Right ventricle myocardium superior (tissue), 1 donor: ENCODE measurements at places on chromosomes 16 and 17.

DNA sequence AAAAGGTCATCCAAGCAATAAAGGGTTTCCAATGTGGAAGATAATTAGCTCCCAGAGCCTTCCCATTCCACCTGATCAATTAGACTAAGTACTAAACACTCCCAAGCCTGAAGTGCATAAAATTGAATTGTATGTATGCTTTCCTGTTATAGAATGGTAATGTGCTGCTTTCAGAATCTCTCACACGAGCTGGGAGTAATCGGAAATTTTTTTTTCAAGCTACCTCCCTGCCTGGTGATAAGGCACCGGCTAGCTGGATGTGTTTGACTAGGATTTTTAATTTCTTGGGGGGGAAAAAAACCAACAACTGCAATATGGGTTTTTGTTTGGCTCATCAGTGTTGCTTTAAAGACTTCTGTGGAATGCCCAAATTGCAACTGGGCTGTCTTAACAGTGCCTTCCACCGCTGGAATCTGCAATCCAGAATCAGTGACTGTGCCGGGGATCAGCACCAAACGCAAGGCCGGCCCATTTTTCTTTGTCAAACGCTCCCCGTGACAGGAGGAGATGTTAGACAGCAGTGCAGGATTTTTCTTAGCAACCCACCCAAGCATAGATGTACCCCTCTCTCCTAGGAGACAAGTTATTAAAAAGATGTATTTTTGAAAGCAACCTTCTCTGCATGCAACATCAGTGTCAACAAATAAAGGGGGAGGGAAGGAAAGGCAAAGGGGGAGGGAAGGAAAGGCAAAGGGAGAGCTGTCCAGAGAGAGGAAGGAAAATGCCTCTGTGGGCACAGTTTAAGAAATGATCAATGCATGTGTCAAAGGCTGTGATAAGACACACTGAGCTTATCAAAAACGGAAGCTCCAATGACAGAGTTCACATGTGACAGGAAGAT lies 387.2 kb downstream of the NPIPA8 start:
- DNase-seq, result no peak

DNA sequence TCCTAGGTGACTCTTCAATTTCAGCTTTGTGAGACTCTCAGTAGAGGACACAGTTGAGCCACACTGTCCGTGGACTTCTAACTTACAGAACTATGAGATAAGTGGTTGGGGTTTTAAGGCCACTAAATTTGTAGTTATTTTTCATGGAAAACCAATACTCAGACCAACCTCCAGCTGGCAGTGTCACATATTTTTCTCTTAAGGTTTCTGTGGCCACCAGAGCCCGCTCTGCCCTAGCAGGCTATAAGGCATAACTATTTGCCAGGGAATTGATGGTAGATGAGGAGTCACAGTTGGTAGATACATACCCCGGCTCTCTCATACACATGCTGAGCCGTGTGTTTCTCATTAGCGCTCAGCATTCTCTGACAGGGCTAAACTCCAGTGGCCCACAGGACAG lies 336.8 kb upstream of the MON1B start:
- DNase-seq, result no peak

GRCh38 chr17:73754886-73755400 lies 110.7 kb upstream of the SDK2 start:
- no peak for DNase-seq

GRCh38 chr16:1163567-1164055 lies 10.7 kb downstream of the CACNA1H start:
- DNase-seq, result no peak

- no peak for DNase-seq
These were observed 1.4 kb downstream of the OSBPL7 start for GRCh38 chr17:47820033-47820789.

GRCh38 chr16:582614-583331 lies 7.1 kb upstream of the RAB40C start:
- no peak for DNase-seq

DNA sequence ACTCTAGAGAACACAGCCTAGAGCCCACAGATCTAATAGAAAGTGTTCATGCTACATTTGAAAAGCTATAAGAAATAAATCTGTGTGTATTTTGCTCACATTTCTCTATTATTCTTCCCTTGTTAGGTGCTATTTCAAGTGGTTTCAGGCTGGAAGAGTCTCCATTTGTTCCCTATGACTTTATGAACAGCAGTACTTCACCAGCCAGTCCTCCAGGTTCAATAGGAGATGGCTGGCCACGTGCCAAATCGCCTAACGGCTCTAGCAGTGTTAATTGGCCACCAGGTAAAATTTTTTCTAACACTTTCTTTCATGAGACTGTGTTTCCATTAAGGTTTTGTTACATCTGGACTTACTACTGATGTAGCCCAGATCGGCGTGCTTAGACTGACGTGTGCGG lies 30.7 kb upstream of the SLC5A11 start:
- DNase-seq, result no peak

DNA sequence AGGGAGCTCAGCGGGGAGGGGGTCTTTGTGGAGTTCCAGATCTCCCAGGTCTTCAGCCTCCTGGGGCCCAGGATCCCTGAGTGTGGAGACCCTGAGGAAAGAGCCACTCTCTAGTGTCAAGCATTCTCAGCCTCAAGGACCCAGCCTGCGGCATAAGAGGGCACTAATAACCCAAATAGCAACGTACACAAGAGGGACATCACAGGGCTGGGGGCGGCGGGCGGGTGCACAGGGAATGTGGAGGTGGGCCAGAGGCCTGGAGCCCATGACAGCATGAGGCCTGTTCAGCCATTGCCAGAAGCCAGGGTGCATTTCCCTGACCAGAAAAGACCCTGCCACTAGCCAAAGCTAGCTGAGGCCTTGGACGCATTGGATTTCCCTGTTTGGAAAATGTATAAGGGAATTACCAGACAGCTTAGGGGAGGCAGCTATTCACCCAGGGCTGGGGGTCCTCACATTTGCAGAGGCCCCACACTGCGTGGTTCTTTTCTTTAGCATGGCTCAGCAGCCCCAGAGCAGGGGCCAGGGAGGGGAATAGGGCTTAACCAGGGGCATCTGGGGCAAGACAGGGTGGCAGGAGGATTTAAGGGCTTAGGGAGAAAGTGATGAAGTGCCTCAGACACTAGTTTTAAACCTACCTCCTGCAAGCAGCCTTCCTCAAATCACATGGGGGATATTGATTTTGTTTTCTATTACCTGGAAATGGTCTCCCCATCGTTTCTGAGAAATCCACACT lies 13.5 kb upstream of the ALOX15B start:
- DNase-seq, result no peak

DNA sequence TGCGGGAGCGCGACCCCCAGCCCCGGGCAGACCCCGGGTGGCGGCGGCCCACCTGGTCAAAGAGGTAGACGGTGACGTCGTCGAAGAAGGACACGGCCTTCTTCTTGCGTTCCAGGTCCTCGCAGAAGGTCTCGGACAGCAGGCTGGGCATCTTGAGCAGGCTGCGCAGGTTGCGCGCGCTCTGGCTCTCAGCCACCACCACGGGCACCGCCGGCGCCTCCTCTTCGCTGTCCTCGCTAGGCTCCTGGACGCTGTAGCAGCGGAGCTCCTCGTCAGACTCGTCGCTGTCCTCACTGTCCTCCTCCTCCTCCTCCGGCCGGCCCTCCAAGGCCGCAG lies 45.2 kb upstream of the PVALEF start:
- DNase-seq, result no peak

DNA sequence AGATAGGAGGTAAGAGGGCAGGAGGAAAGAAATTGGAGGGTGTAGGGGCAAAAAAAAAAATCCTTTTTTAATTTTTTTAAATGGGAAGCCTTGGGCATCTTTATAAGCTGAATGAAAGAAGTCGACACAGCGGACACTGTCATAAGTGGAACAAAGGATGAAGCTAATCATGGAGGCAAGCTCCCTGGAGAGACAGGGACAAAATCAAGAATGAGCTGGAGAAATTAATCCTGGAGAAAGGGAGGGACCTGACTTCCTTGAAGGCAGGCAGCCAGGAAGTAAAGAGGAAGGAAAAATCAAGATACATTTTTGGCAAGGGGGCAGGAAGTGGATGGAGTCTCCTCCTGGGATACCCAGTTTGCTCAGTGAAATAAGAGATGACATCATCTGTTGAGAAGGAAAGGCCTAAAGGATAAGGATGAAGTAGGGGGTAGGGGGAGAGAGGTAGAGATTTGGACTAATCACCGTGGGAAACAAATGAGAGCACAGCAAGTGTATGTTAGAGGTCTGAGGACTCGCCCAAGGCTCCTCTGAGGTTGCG lies 179.3 kb downstream of the SLC39A11 start:
- no peak for DNase-seq

- no peak for DNase-seq
These were observed 438.1 kb upstream of the CCL2 start for GRCh38 chr17:33816842-33817617.

DNA sequence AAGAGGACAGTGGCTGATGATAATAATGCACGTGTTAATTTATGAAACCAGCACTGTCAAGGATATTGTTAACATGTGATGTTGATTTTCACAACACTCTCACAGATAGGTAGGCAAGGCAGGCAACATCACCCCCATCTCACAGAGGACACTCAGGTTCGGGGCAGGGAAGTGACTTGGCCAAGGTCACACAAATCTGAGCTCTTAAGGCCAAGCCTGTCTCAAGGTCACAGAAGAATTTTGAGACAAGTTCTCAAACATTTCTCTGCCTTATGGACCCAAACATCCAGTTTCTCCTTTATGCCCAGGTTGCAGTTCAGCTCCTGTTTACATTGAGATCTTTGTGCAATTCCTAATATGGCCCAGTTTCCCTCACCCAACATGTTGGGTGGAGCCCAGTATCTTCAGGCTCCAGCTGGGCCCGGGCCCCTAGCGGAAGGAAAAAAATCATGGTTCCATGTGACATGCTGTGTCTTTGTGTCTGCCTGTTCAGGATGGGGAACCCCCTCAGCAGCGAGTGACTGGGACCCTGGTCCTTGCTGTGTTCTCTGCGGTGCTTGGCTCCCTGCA lies 1.3 kb downstream of the SLC2A4 start:
- no peak for DNase-seq

- no peak for DNase-seq
These were observed 61.3 kb upstream of the SDK2 start for GRCh38 chr17:73705594-73705993.

DNA sequence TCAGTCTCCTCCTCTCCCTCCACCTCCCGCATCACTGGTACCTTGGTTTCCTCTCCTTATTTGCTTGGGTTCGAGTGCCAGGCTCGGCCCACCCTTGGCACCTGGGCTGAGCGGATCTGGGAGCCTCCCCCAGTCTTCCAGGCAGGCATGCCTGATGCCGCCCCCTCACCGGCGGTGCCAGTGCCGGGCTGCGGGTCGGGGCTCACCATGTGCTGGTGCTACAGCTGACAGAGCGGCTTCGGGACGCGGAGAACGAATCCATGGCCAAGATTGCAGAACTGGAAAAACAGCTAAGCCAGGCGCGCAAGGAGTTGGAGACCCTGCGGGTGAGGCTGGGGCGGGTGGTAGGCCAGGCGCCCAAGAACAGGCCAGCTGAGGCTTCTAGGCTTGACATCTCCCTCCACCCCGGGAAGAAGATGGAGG lies 19.2 kb downstream of the FMNL1 start:
- no peak for DNase-seq

DNA sequence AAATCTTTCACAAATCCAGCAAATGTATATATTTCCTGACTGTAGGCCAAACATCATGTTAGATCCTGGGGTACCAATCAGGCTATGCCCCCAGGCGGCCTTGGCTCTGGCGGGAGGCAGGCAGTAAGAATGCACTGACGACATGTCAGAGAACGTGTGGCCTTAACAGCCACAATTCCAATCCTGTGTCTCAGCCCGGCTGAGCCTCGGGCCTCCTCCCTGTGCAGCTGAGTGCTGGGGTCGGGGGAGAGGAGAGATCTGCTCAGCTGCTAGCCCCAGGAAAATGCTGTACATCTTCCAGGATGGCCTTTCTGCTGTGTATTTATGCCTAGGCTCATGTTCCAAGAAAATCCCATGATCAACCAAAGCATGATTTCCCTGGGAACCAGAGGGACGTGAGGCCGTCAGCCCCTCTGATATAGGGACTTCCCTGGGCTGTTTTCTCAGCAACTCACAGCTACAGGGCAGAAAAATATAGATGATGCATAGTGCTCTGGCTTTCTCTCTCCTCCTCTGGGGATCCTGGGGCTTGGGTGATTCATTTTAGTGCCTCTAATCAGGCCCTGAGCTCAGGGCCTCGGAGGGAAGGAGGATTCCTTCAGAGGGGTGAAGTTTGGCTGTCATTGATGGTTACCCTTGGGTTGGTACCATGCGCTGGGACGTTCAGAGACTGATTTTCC lies 604.0 kb downstream of the HS3ST4 start:
- no peak for DNase-seq

DNA sequence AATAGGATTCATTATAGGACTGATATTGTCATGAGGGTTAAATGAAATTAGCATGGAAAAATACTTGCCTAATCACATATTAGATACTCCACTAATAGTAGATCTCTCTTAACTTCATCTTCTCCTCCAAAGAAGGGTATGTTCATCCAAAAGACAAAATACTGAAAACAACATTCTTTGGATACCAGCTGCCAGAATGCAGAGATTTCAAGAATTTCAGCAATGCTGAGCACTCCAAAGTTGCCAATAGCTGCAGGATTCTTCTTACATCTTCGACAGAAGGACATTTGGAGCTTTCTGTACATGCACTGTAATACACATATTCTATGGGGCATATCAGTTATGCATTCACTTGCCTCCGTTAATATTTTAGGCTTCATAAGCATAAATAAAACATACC lies 436.5 kb downstream of the HAPSTR1 start:
- DNase-seq, result no peak

DNA sequence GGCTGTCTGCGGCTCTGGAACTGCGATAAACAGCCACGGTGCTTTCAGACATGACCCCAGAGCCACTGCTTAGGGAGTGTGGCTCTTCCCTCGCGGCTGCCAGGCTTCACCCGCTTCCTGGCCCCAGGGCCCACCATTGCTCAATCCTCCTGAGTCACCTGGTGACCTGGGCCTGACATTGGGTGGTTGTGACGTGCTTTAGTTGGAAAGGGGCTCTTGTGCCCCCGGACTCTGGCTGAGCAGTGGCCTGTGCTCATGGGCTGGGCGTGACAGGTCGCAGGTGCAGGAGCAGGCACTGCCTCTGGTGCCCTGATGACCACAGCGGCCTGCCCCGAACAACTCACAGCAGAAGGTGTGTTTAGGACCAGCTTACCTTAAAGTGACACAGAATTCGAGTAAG lies 8.6 kb upstream of the NUDT16L1 start:
- DNase-seq, result no peak
